C1 segment of cervical spinal cord (tissue), 14 donors: ENCODE measurements at places on chromosomes 11 and 22.
A peak's percentile ranks its signal among the peaks of the same experiment; 100 is the strongest.

DNA sequence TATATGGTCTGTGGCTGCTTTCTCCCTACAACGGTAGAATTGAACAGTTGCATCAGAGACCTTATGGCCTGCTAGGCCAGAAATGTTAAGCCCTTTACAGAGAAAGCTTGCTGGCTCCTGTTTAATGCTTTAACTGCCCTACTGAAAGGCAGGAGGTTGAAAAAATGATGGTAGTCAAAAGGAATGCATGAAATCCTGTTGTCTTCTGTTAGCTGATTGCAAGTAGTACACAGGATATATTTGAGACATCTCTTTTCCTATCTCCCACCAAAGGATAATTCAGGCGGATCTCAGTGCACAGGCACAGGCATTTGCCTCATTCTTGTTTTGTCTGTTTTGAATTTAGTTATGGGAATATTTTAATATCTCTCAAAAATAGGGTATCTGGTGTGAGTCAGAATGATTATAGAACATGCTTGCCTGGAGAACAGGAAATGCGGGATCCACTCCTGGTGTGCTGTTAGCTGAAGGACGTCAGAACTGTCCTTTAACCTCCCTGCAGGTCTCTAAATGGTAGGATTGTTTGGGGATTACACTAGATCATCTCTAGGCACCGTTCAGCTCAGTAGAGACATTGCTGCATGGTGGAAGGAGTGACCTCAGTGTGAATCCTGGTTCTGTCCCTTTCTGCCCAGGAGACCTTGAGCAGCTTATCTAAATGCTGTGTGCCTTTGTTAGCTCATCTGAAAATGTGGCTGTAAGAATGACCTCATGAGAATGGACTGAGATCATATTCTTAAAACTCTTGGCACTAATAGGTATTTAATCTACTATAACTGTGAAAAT, 49.5 kb downstream of the PACS1 start:
- DNase-seq = no peak

GRCh38 chr11:62245271-62245753, 3.3 kb downstream of the SCGB1D2 start:
- DNase-seq = no peak

- DNase-seq = no peak
These were observed 228.2 kb upstream of the DDI1 start for GRCh38 chr11:103808252-103808651.

- DNase-seq = no peak
These were observed 14.0 kb upstream of the APLNR start for GRCh38 chr11:57251037-57251436.

DNA sequence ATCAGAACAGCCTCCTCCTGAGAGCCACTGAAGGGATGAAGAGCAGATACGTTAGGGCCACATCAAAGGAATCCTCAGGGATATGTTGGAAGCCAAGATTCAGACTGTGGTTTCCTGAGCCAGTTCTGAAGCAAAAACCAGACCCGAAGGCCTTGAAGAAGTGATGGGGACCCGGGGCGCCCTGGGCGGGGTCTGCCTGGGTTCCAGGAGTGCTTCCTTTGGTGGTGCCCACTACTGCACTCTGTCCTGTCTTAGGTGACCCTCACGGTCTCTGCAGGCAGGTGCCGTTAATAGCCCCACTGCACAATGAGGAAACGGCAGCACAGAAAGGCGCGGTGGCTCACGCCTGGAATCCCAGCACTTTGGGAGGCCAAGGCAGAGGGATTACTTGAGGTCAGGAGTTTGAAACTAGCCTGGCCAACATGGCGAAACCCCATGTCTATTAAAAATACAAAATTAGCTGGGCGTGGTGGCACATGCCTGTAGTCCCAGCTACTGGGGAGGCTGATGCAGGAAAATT, 12.9 kb upstream of the SH3BP1 start:
- DNase-seq = no peak

- no peak for DNase-seq
These were observed 286.7 kb downstream of the MN1 start for GRCh38 chr22:27514601-27515523.

- no peak for DNase-seq
These were observed 424.6 kb downstream of the BUD13 start for GRCh38 chr11:116348226-116348625.

GRCh38 chr22:35195226-35195625, 62.1 kb upstream of the HMGXB4 start:
- no peak for DNase-seq

GRCh38 chr11:29432719-29433325, 584.0 kb downstream of the KCNA4 start:
- DNase-seq = no peak

DNA sequence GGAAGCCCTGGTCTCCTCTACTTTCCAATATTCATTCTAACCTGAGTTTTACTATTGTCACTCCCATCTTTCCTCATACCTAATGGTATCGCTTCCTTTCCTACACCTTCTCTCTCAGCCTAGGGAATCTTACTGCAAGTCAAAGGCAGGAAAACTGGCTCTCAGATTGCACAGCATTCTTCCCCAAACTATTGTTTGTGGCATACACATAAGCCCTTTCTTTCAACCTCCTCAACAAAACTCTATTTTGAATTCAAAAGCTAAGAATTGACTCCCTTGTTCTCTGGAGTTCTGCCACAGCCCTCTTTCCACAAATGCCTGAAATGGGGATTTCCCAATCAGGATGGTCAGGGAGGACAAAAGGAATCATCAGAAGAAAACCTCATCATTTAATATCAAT, 181.5 kb downstream of the FAM76B start:
- no peak for DNase-seq

DNA sequence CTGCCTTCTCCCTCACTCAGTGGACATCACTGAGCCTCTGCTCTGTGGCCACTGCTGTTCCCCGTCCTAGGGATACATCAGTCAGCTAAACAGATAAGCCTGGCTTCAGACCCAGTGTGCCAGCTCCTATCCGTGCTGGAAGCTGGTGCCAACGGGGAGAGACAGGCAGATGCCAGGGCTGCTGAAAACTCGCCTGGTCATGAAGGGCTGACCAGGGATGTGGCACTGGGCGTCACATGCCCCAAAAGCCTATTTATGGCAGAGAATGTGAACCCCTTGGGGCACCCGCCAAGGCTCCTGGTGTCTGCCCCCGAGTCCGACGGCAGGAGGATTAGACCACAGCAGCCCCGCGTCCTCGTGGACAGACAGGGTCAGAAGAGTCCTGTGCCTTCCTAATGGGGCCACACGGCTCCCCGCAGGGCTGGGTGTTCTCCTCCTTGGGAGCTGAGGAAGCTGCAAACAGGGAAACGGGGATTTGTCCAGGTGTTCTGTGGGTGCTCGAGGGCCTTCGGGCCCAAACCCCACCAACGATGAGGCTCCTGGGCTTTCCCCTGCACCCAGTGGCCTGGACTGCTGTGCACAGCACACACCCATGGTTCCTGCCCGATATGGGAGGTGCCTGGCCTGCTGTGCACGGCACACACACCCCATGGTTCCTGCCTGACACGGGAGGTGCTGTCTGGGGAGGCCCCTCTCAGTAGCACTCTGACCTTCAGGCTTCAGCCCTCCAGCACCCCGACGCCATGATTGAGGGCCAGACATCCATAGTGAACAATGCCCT, 19.9 kb downstream of the ANO1 start:
- DNase-seq = no peak

- no peak for DNase-seq
These were observed 27.6 kb upstream of the SLC35C1 start for GRCh38 chr11:45777127-45777969.

DNA sequence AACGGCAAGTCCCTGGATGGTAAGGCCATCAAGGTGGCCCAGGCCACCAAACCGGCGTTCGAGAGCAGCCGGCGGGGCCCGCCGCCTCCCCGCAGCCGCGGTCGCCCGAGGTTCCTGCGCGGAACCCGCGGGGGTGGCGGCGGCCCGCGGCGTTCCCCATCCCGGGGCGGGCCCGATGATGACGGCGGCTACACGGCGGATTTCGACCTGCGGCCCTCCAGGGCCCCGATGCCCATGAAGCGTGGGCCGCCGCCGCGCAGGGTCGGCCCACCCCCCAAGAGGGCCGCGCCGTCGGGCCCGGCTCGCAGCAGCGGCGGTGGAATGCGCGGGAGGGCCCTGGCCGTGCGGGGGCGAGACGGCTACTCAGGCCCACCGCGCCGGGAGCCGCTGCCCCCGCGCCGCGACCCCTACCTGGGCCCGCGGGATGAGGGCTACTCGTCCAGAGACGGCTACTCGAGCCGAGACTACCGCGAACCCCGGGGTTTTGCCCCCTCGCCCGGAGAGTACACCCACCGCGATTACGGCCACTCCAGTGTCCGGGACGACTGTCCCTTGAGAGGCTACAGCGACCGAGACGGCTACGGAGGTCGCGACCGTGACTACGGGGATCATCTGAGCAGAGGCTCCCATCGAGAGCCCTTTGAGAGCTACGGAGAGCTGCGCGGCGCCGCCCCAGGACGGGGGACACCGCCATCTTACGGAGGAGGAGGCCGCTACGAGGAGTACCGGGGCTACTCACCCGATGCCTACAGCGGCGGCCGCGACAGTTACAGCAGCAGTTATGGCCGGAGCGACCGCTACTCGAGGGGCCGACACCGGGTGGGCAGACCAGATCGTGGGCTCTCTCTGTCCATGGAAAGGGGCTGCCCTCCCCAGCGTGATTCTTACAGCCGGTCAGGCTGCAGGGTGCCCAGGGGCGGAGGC, 792 bp downstream of the RBMXL2 start:
- no peak for DNase-seq

- DNase-seq = no peak
These were observed 30.1 kb upstream of the FIBIN start for GRCh38 chr11:26963764-26964163.

DNA sequence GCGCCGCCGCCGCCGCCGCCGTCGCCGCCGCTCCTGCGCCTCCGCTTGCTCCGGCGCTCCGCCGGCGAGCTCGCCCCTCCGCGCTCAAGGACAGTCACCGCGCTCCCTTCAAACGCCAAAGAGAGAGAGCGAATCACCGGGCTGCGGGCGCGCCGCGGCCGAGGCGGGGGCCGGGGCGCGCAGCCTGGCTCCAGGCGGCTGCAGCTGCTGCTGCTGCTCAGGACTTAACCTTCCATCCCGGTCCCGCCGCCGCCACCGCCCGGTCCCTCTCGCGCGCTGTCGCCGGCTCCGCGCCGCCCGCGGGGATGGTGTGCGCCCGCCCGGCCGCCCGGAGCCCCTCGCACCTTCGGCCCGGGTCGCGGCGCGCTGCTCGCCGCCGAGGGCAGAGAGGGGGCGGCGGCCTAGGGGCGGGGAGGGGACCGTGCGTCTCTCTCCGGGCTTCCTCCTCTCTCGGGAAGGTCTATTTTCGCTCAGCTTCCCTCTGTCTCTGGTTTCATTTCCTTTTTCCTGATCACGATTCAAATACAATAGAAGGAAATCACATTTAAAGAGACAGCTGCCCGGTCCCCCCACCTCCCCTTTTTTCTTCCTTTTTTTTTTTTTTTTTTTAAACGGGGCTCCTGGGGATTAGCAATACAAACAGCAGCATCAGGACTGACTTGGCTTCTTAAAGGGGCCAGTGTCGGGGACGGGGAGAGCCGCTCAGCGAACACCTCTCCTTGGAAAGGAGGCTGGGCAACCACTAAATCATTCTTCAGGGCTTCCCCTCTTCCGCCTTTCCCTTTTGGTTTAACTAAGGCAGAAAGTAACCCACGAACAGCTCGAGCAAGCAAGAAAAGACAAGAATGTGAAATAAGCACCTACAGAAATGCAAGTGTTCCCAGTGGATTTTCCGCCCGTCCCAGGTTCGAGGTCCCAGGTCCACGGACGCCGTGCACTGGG, 22.1 kb downstream of the LMO2 start:
- DNase-seq = no peak

- no peak for DNase-seq
These were observed 140.8 kb downstream of the TBC1D22A start for GRCh38 chr22:46902998-46903916.

DNA sequence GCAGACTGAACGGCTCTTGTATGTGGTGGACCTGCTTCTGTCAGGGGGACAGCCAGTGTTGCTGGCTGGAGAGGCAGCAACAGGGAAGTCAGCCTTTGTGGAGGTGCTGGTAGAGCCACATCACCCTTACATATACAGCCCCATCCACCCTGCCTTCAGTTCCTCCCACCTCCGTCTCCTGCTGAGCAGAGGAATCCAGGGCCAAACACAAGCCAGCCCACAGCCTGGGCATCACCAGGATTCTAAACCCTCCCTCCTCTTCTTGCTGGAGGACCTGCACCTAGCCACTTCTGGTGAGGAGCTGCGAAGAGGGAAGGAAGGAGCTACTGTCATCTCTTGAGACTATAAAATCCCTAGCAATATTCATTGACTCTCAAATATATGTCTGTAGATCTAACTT, 51.6 kb downstream of the DNHD1 start:
- no peak for DNase-seq

DNA sequence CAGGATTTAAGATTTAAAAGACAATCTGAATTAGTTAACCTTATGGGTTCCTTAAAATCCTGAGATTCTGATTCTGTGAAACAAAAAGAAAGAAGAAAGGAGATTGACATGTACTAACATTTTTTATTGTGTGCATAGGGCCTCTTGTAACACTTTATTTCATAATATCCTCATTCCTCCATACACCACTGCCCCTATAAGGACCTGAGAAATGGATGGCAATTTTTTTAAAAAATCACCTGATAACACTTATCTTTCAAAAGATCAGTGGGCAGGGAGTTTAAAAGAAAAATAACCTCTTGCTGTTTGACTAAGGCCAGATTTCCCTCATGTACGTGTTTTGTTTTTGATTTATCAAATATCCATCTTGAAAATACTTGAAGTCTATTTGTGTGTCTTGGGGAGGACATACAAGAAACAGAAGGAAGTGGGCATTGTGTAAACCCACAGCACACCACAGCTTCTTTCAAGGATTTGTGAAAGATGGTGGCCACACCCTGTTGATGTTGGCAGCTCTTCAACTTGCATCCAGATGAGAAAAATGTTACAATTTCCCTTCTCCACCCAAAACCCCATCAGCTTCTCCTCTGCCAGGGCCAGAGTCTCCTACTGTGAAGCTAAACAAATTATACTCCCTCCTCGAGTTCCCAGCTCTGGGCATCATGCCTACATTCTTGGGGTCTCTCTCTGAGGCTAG, 35.0 kb upstream of the MPEG1 start:
- DNase-seq = no peak

GRCh38 chr11:115656669-115657068, 152.5 kb upstream of the CADM1 start:
- no peak for DNase-seq

GRCh38 chr22:41538583-41538982, 5.7 kb downstream of the POLR3H start:
- DNase-seq = peak; percentile 43

- no peak for DNase-seq
These were observed 5.8 kb upstream of the HBE1 start for GRCh38 chr11:5275369-5276110.

DNA sequence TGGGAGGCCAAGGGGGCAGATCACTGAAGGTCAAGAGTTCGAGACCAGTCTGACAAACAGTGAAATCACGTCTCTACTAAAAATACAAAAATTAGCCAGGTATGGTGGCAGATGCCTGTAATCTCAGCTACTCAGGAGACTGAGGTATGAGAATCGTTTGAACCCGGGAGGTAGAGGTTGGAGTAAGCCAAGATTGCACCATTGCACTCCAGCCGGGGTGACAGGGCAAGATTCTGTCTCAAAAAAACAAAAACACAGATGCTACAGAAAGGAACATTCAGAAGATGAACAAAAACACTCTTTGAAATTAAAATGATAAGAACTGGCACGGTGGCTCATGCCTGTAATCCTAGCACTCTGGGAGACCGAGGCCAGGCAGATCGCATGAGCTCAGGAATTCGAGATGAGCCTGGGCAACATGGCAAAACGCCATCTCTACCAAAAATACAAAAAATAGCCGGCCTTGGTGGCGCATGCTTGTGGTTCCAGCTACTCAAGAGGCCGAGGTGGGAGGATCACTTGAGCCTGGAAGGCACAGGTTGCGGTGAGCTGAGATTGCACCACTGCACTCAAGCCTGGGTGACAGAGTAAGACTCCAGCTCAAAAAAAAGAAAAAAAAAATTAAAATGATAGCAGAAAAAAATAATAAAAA, 8.5 kb downstream of the RAB6A start:
- no peak for DNase-seq
